ENCODE measurements at places on chromosomes 4 and X.
A peak's percentile ranks its signal among the peaks of the same experiment; 100 is the strongest.

GRCh38 chrX:133594156-133594555 lies 178.9 kb upstream of the GPC4 start:
- no peak for DNase-seq

DNA sequence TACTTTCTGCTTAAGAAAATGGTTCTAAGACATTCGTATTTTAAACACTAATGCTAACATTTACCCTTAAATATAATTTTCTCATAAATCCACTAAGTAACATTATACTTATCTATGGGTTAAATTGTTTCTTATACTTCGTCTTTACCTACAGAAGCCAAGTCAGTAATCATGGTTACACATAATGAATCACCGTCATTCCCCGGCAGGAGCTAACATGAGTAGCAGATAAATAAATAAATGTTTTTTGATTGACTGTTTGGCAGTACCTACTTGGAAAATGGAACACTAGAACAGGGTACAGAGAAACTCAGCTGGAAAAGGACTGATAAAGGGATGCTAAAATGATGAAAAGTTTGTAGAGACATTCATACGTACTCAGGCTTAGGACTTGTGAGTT lies 430.4 kb downstream of the ACTRT1 start:
- no peak for DNase-seq

GRCh38 chrX:97984641-97985040 lies 1100.9 kb downstream of the RPA4 start:
- no peak for DNase-seq

DNA sequence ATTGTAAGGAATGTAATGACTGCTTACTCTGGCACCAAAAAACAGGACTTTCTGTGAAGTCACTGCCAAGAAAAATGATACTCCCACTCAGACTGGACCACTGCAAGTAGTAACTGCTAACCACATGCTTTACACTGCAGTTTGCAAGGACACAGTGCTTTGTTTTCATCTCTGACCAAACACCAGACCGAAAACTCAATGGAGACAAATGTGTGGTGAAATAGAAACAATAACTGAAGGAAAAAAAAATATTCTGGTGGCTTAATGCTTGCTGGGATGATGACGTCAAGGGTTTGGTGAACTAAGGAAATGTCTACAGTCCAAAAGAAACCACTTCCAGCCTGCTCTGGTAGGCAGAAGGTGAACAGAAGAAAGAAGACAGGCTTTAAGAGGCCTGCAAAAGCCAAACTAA lies 13.2 kb downstream of the GPC4 start:
- no peak for DNase-seq

- DNase-seq, result no peak
These were observed 99.3 kb downstream of the TEX11 start for GRCh38 chrX:70808942-70809940.

GRCh38 chrX:2500803-2501558 lies at the start of the genes DHRSX and ZBED1:
Gene DHRSX, minus strand, starts transcription at chrX:2500976. Its CDS starts 51 bp downstream, at chrX:2500925.
Gene ZBED1, minus strand, starts transcription at chrX:2500976. Its CDS starts 10,257 bp downstream, at chrX:2490719.
- DNase-seq, result peak; percentile 58

- DNase-seq, result no peak
These were observed 172.8 kb downstream of the FBXW7 start for GRCh38 chr4:152363086-152363485.

DNA sequence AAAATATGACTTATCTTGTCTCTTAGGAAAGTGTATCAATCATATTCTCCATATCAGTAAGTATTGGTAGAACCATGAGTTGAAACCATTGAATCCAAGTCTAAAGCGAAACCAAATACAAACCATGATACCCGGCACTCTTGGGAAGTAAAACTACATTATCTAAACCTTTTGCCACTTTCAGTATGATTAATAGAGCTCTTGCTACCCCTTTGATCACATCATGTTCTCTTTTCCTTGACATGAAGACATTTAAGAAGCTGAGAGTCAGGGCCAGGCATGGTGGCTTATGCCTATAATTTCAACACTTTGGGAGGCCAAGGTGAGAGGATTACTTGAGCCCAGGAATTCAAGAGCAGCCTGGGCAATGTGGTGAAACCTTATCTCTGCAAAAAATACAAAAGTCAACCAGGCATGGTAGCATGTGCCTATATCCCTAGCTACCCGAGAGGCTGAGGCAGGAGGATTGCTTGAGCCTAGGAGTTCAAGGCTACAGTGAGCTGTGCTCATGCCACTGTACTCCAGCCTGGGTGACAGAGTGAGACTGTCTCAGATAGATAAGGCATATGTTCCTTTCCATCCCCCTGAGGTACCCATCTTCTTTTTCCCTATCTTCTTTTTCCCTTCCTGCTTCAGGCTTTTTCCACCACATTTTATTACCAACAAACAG lies 45.4 kb downstream of the CEP135 start:
- no peak for DNase-seq

DNA sequence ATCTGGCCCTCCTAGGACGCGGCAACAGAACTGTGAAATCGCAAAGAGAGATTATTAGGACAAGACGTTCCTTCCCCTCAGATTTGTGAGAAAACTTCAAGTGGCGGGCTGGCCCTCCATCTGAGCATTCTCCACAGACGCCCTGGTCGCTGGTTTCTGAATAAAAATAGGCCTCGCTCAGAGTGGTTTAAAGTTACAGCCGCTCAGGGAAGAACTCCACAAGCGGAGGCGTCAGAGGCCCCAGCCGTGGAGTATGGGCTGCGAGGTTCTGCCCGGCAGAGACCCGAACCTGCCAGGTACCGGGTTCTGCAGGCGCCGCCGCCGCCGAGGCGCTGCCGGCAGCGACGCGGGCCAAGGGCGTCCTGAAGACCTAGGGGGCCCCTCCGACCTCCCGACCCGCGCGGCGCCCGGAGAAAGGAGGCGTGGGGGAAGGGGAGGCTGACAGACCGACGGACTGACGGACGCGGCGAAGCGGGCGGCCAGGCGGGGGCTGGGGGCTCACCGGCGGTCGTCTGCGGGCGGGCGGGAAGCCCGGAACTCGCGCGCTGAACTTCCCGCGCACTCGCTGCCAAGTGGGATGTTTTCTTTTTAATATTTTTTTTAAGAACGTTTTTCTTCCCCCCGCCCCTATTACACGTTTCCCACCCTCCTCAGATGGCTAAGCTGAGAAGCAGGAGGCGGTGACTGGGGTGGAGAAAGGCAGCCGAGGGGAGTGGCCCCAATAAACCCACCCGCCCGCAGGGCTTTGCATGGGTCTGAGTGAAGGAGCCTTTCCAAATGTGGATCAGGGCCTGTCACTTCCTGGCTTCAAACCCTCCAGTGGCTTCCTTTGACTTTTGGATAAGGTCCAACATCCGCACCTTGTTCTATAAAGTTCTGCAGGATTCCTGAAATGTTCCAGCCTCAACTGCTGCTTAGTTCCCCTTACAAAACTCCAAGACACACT lies at the start of gene PABPC4L:
Gene PABPC4L (minus strand): TSS at position 574 of the 946 bp plus-strand sequence. CDS start 770 bp downstream, outside the sequence.
- DNase-seq, result no peak

- no peak for DNase-seq
These were observed 372.9 kb downstream of the KLHL13 start for GRCh38 chrX:117743469-117744251.

- DNase-seq, result no peak
These were observed 105.7 kb downstream of the AGTR2 start for GRCh38 chrX:116276261-116276660.

DNA sequence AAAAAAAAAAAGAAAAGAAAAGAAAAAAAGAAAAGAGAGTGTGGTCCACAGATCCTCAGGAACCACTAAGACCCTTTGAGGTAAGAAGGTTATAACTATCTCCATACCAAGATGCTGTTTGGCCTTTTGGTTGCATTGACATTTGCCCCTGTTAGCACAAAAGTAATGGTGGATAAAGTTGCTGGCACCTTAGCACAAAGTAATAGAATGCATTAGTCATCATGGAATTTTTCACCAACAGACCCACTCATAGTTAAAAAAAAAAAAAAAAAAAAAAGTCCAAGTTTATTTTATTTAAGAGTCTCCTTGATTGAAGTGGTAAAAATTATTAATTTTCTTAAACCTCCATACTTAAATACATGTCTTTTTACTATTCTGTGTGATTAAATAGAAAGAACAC lies 78.4 kb upstream of the RBPJ start:
- no peak for DNase-seq

GRCh38 chrX:117680286-117680685 lies 436.3 kb downstream of the KLHL13 start:
- DNase-seq, result no peak

- no peak for DNase-seq
These were observed 46.8 kb downstream of the HPGD start for GRCh38 chr4:174475528-174475927.

DNA sequence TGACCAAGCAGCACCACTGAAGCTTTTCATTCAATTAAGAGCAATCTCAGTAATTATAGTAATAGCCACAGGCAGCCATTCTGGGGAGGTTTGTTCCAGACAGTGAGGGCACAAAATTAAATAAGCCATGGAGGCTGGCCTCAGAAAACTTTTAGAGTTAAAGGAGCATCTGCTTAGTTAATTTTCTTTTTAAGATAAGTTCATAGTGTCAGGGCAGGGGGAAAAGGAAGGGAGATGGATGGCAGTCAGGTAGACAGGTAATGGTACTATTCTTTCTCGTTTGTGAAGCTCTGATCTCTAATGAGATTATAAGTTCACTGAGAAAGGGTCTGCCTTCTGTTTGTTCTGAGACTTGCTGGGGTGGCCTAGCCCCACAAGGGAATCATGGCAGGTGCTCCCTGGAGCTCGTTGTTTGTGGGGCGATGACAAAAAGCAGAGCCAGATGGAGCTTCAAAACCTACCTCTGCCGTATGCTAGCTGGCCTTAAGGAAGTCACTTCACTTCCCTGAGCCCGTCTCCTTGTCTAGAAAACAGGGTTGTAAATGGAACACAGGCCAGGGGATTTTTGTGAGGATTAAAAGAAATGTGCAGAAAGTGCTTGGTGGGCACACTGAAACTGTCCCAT lies 44.6 kb upstream of the FGFBP2 start:
- DNase-seq, result no peak

GRCh38 chr4:184949020-184949419 lies 69.3 kb upstream of the HELT start:
- DNase-seq, result no peak

GRCh38 chr4:138051157-138051556 lies 191.0 kb downstream of the SLC7A11 start:
- DNase-seq, result no peak

DNA sequence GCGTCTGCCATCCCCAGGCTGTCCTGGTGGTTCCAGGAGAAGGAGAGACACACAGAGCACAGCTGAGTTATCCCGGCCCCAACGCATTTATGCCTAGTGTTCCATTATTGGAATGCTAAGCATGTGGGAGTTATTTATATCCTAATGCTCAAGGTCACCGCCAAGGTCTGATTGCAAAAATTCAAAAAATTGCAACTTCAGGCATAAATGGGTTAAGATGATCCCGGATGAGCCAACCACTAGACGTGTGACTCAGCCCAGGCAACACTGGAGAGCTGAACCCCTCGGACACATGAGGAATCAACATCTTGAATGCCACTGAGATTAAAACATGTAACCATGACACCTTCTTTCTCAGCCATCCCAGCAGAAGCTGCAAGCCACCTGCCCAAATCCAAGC lies 3.8 kb upstream of the ZCCHC4 start:
- DNase-seq, result no peak

- no peak for DNase-seq
These were observed 13.0 kb upstream of the NDUFC1 start for GRCh38 chr4:139315221-139315675.

DNA sequence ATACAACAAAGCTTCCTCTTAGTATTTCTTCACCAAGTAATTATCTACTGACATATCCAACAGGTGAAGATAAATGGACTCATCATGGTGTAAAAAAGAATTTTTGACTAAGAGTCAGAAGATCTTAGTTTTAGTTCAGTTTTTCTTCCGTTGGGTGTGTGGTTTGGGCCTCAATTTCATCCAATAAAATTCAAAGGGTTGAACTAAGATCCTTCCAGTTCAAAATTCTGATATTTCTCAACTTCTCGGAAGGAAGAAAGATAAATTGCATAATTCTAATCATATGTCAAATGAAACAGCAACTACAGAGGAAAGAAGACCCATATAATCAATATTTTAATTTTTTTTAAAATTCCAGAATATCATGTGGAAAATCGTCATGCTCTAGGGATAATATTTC lies 192.7 kb downstream of the SPRY1 start:
- DNase-seq, result no peak

DNA sequence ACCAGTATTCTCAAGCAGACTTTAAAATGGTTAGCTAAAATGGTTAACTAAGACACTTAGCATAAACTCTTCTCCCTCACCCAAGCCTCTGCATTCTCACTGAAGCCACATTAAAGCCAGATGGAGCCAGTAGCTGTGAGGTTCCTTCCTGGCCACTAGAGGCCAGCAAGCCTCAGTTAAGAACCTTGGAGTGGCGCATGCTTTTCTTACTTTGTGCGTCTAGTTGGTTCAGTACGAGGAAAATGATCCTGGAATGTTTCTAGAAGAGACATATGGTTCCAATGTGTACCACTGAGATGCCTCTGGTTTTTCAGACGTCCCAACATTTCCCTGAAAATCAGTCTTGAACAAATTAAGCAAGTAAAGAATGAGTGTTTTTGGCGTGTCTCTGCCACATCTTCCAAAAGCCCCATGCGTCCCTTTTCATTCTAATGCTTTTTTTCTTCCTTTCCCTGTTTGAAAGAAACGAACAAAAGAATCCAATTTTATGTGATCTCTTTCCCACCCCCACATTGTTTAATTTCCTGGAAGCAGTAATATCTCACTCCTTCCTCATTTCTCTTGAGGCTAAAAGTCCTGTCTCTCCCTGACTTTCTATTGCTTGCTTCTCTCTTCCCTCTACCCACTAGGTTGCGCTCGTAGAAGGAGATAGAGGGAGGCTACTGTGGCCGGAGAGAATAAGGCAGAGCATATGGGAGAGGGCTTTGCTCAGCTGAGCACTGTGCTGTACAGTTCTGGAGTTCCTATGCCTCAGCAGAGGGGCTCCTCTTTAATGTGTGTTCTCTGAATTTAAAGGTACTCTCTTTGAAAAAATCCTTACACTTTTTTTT lies 82.9 kb upstream of the TAB3 start:
- DNase-seq, result peak; percentile 42

DNA sequence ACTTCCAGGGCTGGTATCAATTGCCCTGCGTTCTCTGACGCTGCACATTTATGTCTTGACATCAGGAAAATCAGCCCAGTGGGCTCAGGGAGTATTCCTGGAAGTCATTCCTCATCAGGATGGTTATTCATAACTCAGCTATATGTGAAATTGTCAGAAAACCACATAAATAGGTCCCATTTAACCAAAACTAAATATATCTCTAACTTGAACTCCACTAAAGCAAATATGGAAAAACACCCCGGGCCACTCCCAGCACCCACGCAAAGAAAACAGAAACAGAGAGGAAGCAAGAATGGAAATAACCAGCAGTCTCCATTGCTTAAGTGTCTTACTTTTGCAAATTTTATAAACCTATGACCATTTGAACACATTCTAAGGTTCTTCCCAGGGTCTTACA lies 112.0 kb downstream of the IRF2 start:
- DNase-seq, result no peak
